ENCODE measurements at places on chromosomes 13 and 19.
A peak's percentile ranks its signal among the peaks of the same experiment; 100 is the strongest.

DNA sequence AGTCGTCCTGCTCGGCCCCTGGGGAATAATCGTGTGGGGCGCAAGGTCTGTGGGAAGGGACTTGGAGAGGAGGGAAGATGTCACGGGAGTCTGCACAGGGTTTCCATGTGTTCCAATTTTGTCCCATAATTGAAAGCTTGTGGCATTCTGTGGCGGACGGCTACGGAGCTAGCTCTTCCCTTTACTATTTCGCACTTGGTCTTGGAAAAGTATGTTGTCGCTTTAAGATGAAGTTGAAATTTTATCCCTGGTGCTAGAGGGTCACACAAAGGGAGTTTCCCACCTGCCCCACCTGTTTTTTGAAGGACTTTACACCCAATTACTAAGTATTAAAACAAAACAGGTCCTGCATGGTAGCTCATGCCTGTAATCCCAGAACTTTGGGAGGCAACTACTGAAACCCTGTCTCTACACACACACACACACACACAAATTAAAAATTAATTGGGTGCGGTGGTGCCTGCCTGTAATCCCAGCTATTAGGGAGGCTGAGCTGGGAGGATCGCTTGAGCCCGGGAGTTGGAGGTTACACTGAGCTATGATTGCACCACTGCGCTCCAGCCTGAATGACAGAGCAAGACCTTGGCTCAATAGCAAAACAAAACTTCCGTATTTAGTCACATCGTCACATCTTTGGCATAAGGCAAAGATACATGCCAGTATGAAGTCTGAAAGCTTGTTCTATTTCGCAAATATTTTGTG lies 967 bp upstream of the TPT1 start:
- DNase-seq = no peak

- DNase-seq = no peak
These were observed 10.8 kb downstream of the RASL11A start for GRCh38 chr13:27281420-27281819.

DNA sequence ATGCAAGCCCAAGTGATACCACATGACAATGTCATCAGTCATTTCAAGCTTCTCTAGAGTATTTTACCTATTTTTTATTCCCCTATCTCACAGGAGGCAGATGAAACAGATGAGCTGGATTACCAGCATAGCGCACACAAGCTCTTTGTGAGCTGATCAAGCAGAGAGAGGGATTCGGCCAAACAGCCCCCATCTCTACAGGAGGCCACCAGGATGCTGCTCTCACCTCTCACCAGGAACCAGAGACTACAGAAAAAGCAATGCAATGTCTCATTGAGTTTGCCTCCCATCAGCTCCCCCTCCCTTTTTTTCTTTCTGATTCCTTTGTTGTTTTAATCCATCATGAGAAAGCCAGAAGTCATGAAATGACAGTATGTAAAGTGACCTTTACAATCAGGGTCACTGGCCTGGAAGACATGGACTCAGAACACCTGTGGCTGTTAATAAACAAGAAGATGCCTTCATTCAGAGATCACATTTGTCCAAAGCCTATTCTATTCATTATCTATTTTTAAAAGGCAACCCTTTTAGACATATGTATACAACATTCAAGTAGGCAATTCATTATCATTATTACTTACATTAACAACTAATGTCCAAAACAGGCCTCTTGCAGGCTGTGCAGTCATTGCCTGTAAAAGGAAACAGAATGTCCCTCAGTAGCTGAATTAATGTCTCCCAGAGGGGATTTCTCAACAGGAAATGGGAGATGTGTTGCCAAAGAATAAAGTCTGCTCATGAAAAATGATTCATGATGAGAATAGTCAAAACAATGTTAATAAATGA lies 656.6 kb downstream of the TBC1D4 start:
- no peak for DNase-seq

DNA sequence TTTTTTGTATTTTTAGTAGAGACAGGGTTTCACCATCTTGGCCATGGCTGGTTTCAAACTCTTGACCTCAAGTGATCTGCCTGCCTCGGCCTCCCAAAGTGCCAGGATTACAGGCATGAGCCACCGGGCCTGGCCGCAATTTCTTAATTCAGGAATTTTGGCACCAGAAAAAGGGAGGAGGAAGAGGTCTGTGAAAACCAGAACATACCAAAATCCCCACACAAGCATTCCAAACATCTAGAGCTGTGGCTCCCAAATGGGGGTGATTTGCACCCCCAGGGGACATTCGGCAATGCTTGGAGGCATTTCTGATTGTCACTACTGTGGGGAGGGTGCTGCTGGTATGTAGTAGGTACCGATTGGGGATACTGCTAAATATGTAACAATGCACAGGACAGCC lies 40.2 kb upstream of the ABCC4 start:
- no peak for DNase-seq

- no peak for DNase-seq
These were observed 92.3 kb downstream of the RFC3 start for GRCh38 chr13:33910255-33910654.

DNA sequence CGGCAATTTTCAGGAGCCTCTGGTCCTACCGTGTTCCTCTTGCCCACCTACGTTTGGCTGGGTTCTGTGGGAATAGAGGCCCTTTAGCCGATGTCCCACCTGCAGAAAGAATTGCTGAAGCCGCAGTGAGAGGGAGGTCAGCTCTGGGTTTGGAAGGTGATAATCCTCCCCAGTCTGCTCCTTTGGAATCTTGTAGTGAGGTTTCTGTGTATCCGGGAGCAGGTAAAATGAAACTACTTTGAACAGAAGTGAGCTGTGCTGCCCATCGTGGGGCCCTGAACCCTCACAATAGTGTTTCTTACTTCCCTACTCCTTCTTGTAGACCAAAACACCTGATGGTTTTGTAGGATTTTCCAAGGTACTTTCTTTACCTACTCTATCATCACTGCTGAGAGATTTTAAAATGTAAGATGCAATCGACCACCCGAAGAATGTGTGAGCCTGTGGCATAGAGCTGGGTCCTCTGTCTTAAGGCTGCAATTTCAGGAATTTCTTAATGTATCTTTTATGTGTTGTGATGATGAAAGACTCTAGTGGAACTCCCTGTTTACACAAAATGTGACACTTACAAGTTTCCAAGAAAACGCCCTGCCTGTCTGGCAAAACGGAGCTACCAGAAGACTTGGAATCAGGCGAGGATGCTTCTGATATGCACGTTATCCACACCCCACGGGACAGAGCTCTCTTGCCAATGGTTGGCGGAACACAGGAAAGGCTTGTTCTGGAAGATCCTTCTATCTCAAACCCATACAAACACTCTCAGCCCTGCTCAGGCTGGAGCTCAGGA lies 76.1 kb downstream of the RGCC start:
- DNase-seq = no peak

DNA sequence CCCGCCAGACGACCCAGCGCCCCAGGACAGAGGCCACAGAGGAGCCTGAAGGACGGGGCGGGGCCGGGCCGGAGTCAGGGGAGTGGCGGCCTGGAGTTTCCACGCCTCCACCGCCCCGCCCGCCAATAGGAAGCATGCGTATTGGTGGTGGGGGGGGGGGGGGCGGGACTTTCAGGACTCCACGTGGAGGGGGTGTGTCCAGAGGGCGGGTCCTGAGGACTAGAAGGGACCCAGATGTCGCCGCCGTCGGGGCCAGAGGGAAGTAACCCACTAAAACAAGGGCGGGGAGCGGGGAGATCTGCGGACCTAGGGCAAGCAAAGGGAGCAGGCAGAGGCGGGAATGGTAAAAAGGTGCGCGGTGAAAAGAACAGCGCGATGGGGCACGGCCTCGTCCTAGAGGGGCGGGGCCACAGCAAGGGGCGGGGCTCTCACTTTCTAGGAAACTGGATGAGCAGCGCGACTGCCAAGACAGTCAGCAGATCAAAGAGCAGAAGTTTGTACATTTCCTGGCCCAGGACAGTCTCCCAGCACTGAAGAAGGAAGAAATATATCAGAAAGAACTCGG lies 2.8 kb upstream of the LENG1 start:
- peak; percentile 35 for DNase-seq

- DNase-seq = no peak
These were observed 143.2 kb upstream of the ZNF507 start for GRCh38 chr19:32202244-32202643.

DNA sequence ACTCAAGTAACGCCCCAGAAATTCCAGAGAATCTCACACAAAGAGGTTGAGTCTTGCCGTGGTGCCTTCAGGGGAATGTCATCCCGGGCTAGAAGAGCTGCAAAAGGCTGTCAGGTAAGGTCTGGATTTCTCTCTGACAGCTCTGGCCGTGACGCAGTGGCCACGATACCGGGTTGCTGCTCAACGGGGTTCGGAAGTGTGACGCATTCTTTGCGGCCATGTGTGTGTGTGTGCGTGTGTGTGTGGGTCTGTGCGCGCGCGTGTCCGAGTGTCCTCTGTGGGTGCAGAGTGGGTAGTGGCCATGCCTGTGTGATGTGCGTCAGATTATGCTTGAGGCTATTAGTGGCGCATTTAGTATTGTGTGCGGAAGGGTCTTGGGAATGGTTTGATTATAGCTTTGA lies 306 bp downstream of the ZNF540 start:
- peak; percentile 85 for DNase-seq

- no peak for DNase-seq
These were observed 7.4 kb upstream of the IGFL1 start for GRCh38 chr19:46221981-46222610.

DNA sequence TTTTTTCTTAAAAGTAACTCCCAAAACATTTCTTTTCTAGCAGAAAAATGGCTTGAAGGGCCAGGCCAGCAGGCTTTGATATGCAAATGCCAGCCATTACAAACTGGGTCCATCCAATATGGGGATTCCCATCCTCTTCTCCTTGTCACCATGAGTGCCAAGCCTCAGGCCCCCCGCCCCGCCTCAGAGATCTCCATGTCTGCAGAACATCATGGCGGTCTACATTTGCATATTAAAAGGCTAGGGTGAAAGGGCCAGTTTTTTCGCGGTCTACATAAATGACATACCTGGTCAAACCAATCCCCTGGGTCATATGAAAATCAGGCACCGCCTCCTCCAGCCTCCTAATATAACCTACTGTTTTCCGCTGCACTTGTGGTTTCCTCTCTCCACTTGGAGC lies 1327.6 kb downstream of the UQCRFS1 start:
- no peak for DNase-seq

- peak; percentile 80 for DNase-seq
These were observed 87.6 kb downstream of the ARHGEF7 start for GRCh38 chr13:111202745-111203144.

DNA sequence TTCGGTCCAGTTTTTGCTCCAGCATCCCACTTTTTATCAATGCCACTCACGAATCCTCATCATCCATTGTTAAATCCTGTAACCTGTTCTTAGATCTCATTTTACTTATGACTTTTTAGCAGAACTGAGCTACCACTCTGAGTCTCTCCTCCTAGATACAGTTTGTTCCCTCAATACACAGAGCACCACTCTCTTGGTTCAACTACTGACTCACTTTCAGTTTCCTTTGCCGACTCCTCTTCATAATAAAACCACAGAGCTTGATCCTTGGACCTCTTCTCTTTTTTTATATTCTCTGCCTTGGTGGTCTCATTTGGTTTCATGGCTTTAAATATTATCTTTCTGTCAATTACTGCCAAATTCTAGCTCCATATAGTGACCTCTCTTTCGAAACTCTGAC lies 150.3 kb downstream of the SLITRK5 start:
- no peak for DNase-seq

- DNase-seq = no peak
These were observed 590.4 kb downstream of the TBC1D4 start for GRCh38 chr13:74891610-74892009.

- no peak for DNase-seq
These were observed 1672.0 kb downstream of the SLITRK5 start for GRCh38 chr13:89343165-89343564.

GRCh38 chr19:43719378-43719868 lies 3.5 kb downstream of the IRGC start:
- no peak for DNase-seq

GRCh38 chr13:40979232-40979631 lies 39.9 kb downstream of the ELF1 start:
- no peak for DNase-seq

- DNase-seq = no peak
These were observed 13.7 kb downstream of the GAS6 start for GRCh38 chr13:113849981-113850721.

DNA sequence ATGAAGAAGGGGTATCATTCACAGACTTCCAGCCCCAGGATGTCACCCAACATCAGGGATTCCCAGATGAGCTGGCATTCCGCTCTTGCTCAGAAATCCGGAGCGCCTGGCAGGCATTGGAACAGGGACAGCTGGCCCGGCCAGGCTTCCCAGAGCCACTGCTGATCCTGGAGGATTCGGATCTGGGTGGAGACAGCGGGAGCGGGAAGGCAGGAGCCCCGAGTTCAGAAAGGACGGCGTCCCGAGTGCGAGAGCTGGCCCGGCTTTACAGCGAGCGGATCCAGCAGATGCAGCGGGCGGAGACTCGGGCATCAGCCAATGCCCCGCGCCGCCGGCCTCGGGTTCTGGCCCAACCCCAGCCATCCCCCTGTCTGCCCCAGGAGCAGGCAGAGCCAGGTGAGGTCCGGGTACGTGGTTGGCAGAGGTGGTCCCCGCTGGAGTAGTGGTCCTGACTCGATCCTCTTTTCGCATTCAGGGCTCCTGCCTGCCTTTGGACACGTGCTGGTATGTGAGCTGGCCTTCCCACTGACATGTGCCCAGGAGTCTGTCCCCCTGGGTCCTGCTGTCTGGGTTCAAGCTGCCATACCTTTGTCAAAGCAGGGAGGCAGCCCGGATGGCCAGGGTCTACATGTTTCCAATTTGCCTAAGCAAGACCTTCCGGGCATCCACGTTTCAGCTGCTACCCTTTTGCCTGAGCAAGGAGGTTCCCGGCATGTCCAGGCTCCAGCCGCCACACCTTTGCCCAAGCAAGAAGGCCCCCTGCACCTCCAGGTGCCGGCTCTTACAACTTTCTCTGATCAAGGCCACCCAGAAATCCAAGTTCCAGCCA lies 11.0 kb downstream of the PLEKHG2 start:
- DNase-seq = no peak

GRCh38 chr13:73696271-73696670 lies 437.9 kb downstream of the KLF12 start:
- DNase-seq = no peak

- DNase-seq = peak; percentile 95
These were observed 32.2 kb downstream of the ZNF136 start for GRCh38 chr19:12194827-12195731.

DNA sequence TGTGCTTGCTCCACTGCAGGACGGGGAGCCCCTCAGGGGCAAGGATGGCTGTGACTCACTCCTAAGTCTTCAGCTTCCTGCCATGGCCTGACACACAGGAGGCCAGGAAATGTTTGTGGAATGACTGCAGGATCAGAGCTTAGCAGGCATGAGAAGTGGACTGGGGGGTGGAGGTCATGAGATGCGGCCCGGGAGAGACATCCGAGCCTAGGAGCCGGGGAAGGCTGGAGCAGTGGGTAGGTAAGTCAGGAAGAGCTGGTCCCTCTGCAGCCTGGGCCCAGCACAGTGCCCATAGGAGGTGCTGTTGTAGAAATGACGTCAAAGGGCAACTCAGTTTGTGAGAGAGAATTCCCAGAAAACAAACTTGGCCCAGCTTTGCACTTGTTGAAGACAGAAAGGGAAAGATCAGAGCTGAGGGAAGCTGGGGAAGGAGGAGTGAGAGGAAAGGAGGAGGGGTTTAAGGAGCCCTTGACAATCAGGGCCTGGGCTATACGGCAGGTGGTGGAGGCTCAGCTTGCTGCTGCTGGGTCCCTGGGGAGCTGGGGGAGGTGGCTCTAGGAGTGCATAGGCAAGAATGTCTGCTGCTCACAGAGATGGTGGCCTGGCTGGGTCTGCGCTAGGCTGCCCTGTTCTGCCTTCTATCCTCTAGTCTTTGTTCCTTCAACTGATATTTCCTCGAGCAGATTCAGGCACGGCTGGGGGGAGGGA lies 18.5 kb downstream of the POU2F2 start:
- no peak for DNase-seq

All from dorsolateral prefrontal cortex (tissue), 122 donors.